ENCODE measurements at places on chromosomes 5 and 9. TPM values are rescaled to one million over a fixed set of nuclear protein-coding genes. Genes with fewer than 3 reads are reported as not detected.

Gene MELK
- 3.9 TPM for total RNA-seq

Gene MEIKIN
- not detected for total RNA-seq

Gene PCDHGC4
- 87.3 TPM for total RNA-seq

Gene SPRY4
- 7.1 TPM for total RNA-seq

Gene ARRDC3
- 164 TPM for total RNA-seq

Gene TRPM3
- total RNA-seq = 22.1 TPM

Gene TXNDC8
- not detected for total RNA-seq

Gene REXO4
- total RNA-seq = 13.5 TPM

Gene FTMT
- not detected for total RNA-seq

Gene RACK1
- total RNA-seq = 1,272 TPM

Gene C5orf52
- not detected for total RNA-seq

Gene CARTPT
- total RNA-seq = 0.74 TPM

Data from temporal lobe (tissue), 4 donors.